Fibroblast of gingiva (primary cell): ENCODE measurements at places on chromosomes 5 and 9.

DNA sequence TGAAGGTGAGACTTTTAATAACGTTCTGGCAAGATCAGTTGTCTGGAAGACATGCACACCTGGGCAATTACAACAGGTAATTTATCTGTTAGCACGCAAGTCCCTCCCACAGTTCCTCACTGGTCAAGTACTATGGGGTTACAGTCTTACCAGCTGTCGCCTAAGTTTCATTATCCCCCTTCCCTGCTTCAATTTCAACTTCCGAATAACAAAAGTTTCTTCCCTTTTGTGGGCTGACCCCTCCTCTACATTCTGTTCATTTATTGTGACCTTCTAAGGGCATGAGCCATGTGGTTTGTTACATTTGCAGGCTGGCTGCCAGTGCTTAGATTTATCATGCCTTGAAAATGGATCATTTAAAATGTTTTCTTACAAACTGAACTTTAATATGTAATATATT, 16.5 kb downstream of the GAPT start:
- DNase-seq, result no peak

DNA sequence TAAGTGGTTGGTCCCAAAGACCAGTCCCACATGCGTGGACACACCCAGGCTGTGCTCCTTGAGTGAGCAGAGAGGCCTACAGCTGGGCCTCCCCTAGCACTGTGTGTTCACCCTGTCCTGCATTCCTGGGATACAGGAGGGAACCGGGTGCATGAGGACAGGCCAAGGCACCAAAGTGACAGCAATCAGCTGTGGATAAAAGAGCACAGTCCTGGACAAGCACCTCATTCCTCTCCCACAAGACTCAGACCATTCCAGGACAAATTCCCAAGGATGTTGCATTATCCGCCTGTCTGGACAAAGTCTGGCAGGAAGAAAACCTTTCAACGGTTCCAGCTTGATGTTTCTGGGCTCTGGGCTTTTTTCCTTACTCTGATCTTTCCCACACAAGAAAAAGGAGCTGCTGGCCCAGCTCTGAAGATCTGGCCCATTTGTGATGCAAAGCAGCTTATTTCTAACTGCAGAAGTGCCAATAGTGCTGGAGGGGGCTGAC, 273.2 kb downstream of the ENC1 start:
- DNase-seq, result no peak

DNA sequence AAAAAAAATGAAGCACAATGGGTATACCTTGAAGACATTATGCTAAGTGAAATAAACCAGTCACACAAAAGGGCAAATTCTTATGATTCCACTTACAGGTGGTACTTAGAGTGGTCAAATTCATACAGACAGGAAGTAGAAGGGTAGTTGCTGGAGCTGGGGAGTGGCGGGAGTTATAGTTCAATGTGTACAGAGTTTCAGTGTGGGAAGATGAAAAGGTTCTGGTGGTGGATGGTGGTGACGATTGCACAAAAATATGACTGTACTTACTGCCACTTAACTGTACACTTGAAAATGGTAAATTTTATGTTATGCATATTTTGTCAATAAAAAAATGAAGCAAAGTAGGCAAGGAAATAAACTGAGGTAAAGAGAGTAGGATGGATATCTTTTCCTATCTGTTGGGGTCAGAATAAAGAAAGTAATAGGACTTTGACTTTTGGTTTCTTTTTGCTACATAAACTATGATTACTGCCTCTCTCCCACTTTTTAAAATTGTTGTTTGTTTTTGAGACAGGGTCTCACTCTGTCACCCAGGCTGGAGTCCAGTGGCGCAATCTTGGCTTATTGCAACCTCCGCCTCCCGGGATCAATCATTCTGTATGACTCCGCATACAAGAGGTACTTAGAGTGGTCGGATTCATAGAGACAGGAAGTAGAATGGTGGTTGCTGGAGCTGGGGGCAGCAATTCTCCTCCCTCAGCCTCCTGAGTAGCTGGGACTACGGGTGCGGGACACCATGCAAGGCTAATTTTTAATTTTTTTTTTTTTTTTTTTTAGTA, 4.0 kb upstream of the PSAT1 start:
- no peak for DNase-seq

DNA sequence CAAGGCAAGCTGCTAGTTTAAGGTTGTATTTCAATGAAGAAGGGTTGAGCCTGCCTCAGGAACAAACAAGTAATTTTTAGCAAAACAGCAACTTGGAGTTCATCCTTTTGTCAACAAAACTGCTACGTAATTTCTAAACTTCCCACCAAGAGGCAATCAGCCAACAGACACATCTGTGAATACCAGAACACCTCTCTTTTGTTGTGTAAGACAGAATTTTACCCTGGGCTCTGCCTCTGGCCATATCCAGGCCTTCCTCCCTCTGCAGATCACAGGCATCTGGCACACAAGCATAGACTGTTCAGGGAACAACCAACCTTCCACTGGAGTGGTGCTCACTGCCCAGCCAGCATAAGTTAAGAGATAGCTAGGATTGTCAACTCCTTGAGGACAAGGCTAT, 409.0 kb downstream of the SPOCK1 start:
- DNase-seq, result no peak

DNA sequence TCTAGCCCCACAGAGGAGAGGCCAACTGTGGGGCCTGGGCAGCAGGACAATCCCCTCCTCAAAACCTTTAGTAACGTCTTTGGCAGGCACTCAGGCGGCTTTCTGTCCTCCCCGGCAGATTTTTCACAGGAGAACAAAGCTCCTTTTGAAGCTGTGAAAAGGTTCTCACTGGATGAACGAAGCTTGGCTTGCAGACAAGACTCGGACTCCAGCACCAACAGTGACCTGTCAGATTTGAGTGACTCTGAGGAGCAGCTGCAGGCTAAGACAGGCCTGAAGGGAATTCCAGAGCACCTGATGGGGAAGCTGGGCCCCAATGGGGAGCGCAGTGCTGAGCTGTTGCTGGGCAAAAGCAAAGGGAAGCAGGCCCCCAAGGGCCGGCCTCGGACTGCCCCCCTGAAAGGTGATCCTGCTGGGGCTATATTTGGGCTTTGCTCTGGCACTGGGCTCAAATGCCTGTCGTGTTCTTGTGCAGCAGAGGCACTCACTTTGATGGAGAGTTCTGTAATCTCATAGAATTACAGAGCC, 39.4 kb downstream of the KDM3B start:
- no peak for DNase-seq
